ENCODE measurements at places on chromosomes 5 and 9. TPM values are rescaled to one million over a fixed set of nuclear protein-coding genes. Genes with fewer than 3 reads are reported as not detected.

Gene PCSK1
- 1.6 TPM for total RNA-seq

Gene CCDC187
- not detected for total RNA-seq

Gene SLC1A3
- 429 TPM for total RNA-seq

Gene TMEM215
- not detected for total RNA-seq

Gene RARS1
- total RNA-seq = 65.6 TPM

Gene CDC14B
- 37.4 TPM for total RNA-seq

Gene LVRN
- total RNA-seq = 15.9 TPM

DNA sequence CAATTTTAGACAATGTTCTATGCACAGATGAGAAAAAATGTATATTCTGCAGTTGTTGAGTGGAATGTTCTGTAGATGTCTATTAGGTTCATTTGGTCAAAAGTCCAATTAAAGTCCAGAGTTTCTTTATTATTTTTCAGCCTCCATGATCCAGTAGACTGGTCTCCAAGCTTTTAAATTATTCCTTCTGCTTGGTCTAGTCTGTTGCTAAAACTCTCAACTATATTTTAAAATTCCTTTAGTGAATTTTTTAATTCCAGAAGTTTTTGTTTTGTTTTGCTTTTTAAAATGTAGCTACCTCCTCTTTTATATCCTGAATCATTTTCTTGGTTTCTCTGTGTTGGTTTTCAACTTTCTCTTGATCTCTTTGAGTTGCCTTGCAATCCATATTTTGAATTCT is 24.6 kb downstream of the SELENOP start:
- DNase-seq = no peak

DNA sequence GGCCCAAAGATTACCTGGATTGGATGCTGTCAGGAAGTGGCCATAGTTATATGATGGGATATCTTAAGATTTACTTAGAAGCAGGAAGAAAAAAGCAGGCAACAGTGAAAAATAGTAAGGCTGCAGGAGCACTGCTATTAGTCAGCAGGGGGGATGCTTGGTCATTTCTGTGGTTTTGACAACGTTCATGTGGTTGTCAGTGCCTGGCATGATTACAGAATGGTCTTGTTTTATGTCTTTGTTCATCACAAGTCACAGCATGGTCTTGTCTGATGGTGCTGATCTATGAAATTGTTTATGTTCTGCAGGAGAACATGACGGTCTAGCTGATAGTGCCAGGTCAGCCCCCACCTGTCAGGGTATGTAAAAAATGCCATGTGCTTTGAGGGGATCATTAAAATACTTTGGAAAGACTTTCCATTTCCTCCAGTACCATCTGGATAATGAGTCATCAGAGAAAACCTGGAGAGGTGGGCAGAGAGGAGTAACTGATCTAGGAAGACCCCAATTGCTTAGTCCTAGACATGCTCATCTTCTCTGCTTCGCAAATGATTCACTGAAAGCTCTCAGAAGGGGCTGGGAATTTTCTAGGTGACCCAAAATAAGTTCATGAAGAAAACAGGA is 48.5 kb downstream of the PLGRKT start:
- DNase-seq = no peak

DNA sequence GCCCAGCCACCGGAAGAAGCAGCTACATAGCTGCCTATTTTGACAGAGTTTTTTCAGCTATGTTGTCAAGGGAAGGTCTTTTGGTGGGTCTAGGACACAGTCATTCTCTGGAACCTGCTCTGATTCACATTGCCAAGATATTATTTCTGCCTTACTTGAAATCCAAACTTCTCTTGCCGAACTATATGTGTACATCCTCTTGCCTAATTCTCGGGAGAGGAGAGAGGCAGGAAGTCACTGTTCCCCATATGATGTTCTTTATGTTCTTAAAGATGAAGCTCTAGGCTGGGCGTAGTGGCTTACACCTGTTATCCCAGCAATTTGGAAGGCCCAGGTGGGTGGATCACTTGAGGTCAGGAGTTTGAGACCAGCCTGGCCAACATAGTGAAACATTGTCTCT is 8.6 kb downstream of the TMEM252 start:
- no peak for DNase-seq

- DNase-seq = no peak
These were observed 254.0 kb upstream of the GAS1 start for GRCh38 chr9:87201351-87201751.

DNA sequence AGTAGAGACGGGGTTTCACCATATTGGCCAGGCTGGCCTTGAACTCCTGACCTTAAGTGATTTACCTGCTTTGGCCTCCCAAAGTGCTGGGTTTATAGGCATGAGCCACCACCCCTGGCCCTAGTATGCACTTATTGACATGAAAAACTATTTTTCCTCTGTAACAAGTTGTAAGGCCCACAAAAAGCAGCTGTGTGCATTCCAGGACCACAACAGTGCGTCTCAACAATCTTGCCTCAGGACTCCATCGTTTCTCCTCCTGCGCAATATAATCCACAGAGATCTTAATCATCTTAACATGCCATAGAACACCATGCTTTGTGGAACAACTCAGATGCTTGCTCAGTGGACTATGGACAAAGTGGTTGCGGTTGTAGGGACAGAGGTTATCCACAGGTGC is 10.2 kb downstream of the OR2V1 start:
- DNase-seq = no peak

DNA sequence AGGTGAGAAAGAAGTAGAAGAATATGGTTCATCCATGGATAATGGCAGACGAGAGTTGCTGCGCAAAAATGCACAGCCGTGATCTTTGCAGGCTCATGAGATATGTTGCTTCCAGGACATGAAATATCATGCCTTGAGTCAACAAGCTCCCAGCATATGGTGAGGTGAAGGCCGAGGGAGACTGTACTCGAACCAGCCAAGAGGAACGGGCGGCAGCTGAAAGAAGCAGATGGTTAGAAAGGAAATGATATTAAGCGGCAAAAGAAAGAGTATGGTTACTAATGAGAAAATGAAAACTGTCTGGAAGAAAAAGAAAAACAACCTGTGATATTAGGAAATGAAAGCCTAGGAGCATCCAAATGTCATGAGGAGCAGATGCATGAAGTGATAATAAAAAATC is 344.7 kb upstream of the DAP start:
- no peak for DNase-seq

DNA sequence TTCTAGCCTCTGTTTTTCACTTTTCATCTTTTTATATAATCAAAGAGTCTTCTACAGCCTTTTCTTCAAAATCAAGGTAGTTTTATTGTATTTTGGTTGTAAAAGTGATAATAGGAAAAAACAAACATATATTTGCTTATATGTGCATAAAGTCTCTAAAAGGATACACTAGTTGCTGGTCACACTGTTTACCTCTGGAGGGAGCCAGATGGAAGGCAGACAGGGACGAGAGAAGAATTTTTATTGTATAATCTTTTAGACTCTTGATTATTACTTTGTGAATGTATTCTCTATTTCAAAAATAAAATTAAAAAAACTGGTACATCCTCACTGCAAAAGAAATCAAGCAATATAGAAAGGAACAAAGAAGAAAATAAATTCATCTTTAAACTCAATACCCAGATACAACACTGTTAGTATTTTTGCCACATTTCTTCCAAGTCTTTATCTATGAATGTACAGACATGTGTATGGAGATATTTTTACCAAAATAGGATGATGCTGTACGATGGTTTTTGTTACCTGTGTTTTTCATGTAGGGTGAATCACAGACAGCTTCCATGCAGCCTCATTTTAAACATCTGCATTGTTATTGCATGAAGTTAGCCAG is 6.1 kb upstream of the RNF183 start:
- no peak for DNase-seq

DNA sequence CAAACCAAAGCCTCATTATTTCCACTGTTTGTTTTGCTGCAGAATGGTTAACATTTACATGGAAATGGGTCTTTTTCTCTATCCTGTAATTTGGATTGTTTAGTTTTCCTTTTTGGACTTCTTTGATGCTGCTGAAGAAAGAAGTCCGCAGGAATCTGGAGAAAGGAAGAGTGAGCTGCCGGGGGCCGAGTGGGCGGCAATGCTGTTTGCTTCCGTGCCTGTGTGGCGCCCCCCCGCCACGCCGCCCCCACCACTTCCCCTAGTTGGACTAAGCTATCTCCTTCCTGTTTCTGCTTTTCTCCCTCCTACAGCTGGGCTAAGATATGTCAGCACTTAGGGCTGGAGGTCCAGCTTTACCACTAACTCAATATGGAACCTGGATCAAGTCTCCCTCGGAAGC is 39.7 kb downstream of the ACTL7B start:
- DNase-seq = no peak

GRCh38 chr5:67203701-67204074 is 7.1 kb upstream of the CD180 start:
- no peak for DNase-seq

GRCh38 chr5:151665613-151666012 is 21.1 kb downstream of the SPARC start:
- no peak for DNase-seq

DNA sequence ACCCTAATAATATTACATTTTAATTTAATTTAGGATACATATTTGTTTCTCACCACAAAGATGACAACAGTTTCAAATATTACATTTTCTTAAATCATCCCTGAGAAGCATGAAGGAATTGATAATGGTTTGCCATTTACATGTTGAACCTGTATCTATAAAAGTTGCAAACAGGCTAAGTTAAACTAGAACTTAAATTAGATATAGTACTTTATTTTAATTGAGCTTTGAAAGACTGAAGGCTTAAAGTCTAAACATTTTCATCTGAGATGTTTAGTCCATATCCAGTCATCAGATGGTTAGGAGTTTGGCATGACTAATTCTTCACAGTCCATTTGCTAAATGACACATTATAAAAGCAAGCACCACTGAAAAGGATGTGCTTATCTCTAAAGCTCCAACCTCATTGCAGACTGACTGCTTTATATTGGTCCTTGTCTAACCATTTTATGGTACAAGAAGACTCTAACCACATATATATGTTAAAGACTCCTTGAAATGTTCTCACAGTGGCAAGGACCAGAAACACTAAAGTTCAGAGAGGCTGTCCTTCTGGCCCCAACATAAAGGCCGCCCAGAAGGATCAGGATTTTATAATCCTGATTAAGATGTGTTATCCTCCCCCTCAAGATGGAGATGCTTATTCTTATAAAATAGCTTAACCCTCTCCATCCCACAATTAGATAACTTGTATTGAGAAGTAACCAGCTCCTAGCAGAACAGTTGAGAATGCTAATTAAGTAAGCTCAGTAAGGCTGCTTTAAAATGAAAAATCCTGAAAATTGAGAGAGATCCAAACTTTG is 25.8 kb downstream of the WNT8A start:
- no peak for DNase-seq

- DNase-seq = no peak
These were observed 57.4 kb downstream of the GCNT1 start for GRCh38 chr9:76516350-76516749.

DNA sequence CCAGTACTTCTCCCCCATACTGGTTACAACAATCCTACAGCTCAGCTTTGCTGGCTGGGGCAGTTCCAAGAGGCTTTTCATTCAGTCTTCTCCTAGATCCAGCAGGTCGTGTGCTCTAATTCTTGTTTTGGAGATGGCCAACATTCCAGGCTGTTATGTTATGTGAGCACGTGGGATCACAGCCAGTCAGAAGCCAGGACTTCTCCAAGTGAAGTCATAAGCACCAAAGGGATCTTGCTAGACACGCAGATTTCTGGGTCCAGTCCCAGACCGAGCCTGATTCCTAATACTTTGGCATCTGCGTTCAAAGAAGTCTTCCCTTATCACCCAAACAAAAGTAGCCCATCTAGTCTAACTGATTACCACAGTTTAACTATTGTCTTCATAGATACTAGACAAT is 1.4 kb upstream of the LARP1 start:
- DNase-seq = no peak

GRCh38 chr9:6676254-6676921 is 30.9 kb upstream of the GLDC start:
- no peak for DNase-seq

DNA sequence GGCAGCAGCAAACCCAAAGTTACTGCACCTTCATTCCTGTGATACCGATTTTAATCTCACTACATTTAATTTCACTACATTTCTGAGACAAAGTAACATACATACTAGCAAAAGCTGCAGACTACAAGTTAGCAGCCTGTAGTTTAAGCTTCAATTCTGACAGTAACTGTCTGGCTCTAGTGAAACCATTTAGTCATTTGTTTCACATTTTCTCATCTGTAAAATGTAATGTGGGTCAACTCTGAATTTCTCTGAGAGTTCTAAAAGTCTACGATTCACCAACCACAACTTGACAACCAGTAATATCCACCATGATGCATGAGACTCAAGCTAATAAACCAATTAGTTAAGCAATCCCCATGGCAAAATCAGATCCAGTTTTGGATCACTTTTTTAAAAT is 408.9 kb downstream of the PDE4D start:
- DNase-seq = no peak

DNA sequence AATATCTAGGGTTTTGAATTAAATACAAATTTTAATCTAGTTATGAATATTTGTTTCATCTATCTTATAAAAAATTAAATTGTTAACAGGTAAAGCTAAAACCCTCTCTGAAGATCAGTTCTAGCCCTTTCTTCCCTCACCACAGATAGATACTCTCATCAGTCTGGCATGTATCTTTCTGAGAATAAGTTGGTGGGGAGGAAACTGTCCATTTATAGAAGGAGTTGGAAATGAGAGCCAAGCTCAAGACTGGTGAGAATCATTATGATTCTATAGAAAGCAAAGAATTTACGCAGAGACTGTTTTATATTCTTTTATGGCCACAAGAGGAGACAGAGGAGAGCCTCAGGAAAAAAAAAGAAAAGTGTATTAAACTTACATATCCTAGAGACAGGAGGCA is 59.0 kb downstream of the STARD4 start:
- no peak for DNase-seq

GRCh38 chr5:96962540-96962991 is 26.7 kb downstream of the LNPEP start:
- no peak for DNase-seq

DNA sequence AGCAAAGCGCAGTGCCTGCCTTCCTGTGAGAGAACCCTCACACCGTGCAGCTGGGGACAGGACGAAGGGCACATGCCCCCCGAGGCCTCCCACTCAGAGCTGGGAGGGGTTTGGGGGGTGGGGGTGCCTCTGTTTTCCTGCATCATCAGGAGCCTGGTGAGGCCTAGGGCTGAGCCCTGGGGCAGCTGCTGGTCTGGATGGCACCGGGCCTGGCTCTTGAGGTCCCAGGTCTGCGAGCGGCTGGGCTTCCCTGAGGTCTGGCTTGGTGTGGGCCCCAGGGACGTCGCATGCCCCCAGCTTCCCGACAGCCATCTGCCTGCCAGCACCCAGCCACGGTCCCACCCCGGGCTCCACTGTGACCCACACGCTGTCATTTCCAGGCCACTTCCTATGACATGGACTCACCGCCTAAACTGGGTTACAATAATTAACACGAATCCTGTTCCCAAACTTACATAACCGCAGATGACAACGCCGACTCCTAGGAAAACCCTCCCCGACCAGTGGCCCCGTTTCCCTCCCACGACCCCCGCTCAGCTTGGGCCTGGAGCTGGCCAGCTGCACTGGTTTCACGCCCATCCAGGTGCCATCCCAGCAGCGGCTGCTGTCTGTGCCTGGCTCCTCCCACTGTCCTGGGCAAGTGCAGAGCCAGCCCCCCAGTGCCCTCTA is 8.7 kb downstream of the NACC2 start:
- DNase-seq = no peak

All from mesenteric fat pad (tissue), 1 donor.